ENCODE measurements at places on chromosomes 3 and 15. TPM values are rescaled to one million over a fixed set of nuclear protein-coding genes. Genes with fewer than 3 reads are reported as not detected.

CLSTN2 gene
- 26.9 TPM for total RNA-seq

TRH gene
- 14.0 TPM for total RNA-seq

GP9 gene
- 1.2 TPM for total RNA-seq

GOLGA8M gene
- total RNA-seq, result 1.9 TPM

CYP1A2 gene
- total RNA-seq, result not detected

CYP8B1 gene
- total RNA-seq, result not detected

MASP1 gene
- 5.6 TPM for total RNA-seq

DZIP1L gene
- 43.1 TPM for total RNA-seq

TKT gene
- 128 TPM for total RNA-seq

NOX5 gene
- total RNA-seq, result 0.55 TPM

CHRNA5 gene
- total RNA-seq, result 3.6 TPM

SCG3 gene
- total RNA-seq, result 36.4 TPM

SLC28A2 gene
- total RNA-seq, result not detected

CISH gene
- total RNA-seq, result 3.3 TPM

CTXND1 gene
- total RNA-seq, result 0.88 TPM

ITPKA gene
- 2.6 TPM for total RNA-seq

NR2E3 gene
- total RNA-seq, result 218 TPM

MAP6D1 gene
- 2.9 TPM for total RNA-seq

ZSCAN2 gene
- 32.3 TPM for total RNA-seq

Data from camera-type eye (tissue), 1 donor.